Melanocyte of skin (primary cell): ENCODE measurements at places on chromosomes 5 and 9. TPM values are rescaled to one million over a fixed set of nuclear protein-coding genes. Genes with fewer than 3 reads are reported as not detected.

Gene AGXT2
- not detected in 2 replicates for total RNA-seq

Gene PAXX
- total RNA-seq, result 12.0 and 15.1 TPM in 2 replicates

Gene PCDH12
- total RNA-seq, result 0.33 and 0.62 TPM in 2 replicates

Gene IRX4
- total RNA-seq, result not detected in 2 replicates

Gene OR1Q1
- total RNA-seq, result not detected in 2 replicates

Gene PROB1
- 0.46 and 0.67 TPM in 2 replicates for total RNA-seq

Gene CRHBP
- 0.15 and 0.67 TPM in 2 replicates for total RNA-seq

Gene PAEP
- 4.9 and 10.0 TPM in 2 replicates for total RNA-seq

Gene CDX1
- not detected in 2 replicates for total RNA-seq

Gene SLC6A7
- total RNA-seq, result not detected in 2 replicates

Gene NR4A3
- 4.1 and 4.4 TPM in 2 replicates for total RNA-seq

Gene UBAP2
- 23.7 and 28.4 TPM in 2 replicates for total RNA-seq

Gene CTXN3
- total RNA-seq, result not detected in 2 replicates

Gene CCL27
- total RNA-seq, result 0.34 TPM in 1 of 2 replicates, not detected in the other

Gene PHF24
- total RNA-seq, result 1.00 and 1.9 TPM in 2 replicates
